GM04504 (cell line): ENCODE measurements at places on chromosomes 11 and 22.

GRCh38 chr11:68093565-68093964 is 27.6 kb downstream of the CHKA start:
- DNase-seq = no peak

GRCh38 chr22:24069721-24070120 is 58.6 kb downstream of the CABIN1 start:
- DNase-seq = no peak

DNA sequence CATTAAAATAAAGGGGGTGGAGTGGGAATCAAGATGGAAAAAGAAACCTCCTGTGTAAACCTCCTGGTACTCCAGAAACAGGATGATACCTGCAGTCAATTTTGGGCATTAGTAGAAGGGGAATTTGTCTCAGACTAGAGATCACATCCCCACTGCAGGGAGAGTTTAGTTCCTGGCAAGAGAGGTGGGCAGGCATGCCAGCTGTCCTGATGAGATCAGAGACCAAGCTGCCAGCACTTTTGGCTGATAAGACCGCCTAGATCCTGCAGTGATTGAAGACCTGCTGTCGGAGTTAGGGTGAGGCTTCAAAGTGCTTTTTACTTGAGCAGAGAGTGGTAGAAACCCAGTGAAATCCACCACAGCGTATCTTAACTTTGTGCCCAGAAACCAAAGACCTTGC is 29.7 kb upstream of the NELL1 start:
- DNase-seq = no peak

DNA sequence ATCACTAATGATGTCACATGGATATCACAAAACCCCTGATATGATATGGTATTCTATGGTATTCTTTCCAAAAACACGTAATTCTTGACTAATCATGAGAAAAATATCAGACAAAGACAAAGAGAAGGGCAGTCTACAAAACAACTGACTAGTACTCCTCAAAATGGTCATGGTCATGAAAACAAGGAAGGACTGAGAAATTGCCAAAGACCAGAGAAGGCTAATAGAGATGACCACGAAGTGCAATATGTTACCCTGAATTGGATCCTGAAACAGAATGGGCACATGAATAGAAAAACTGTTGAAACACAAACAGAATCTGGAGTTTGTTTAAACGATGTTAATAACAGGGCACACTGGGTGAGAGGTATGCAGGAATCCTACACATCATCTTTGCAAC is 10.2 kb downstream of the CKAP5 start:
- no peak for DNase-seq

GRCh38 chr11:35619855-35620640 is 1.8 kb downstream of the FJX1 start:
- DNase-seq = no peak

- no peak for DNase-seq
These were observed 34.6 kb downstream of the GGTLC2 start for GRCh38 chr22:22678970-22679369.

- DNase-seq = no peak
These were observed 18.6 kb downstream of the ASCC2 start for GRCh38 chr22:29819501-29819900.

DNA sequence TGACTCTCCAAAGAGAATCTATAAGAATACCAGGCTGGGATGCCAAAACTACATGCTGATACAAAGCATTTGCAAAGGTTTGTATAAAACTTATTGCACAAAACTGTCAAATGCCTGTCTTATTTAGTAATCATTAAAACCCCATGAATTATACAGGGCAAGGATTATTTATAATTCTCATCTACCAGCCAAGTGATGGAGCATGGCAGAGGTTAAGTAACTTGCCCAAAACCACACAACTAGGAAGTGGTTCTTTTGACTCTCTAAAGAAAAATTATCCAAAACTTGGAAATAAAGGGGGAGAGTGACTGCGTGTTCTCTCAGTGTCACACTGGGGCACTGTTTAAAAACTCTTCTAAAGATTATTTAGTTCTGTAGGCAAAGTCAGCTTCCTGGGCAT is 17.4 kb upstream of the CLMP start:
- no peak for DNase-seq

DNA sequence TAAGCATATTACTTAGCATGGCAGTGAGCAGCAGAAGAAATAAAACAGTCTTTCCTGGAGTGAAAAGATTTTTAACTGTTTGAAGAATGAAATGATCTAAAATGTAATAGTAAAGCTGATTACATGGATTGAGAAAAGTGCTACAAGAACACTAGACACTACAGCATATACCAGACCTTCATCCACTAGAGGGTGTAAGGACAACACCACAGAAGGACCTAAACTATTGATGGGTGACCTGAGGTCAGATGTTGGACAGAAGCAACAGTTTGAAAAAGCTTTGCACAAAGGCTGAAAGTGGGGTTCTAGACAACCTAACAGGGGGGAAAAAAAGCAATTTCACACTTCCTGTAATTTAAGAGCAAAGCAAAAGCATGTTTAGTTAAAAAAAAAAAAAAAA is 97.7 kb downstream of the RBFOX2 start:
- DNase-seq = peak; percentile 60

DNA sequence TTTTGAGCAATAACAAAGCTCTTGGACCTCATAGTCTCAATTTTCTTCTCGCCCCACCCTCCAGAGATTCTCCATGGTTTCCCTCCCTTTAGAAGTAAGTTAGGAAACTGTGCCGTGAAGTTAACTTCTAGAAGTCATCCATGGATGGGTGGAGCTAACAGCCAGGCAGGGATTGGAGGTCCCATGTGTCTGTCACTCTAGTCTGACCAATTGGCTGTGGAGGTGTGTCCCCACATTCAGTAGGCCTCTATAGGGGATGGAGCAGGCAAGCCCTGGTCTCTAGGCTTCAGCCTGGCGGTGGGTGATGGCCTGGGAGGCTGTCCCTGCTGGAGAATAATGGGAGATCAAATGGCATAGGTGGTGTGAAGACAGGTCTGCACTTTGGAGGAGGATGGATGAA is 50.7 kb downstream of the TP53I11 start:
- DNase-seq = no peak

DNA sequence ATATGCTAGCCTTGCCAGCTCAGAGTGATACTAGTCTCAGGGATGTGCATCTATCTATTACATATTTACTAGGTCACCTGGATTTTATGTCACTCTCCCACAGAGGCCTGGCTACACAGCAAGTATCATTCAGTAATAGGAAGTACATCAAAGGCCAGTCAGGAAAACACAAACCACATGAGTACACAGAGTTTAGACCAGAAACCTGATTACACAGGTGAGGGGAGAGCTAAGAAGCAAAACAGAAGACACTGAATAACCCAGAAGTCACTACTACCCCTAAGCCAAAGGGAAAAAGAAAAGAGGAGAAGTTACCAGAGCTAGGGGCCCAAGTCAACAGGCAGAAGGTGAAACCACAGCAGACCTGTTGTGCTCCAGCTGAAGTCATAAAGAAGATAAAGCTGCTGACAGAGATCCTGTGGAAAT is 13.3 kb downstream of the LPXN start:
- no peak for DNase-seq

GRCh38 chr11:80414181-80415165 is 973.6 kb upstream of the TENM4 start:
- DNase-seq = no peak

GRCh38 chr11:44942029-44942955 is 8.4 kb downstream of the TP53I11 start:
- DNase-seq = no peak

GRCh38 chr11:93783765-93784144 is 327 bp upstream of the MED17 start:
- no peak for DNase-seq

DNA sequence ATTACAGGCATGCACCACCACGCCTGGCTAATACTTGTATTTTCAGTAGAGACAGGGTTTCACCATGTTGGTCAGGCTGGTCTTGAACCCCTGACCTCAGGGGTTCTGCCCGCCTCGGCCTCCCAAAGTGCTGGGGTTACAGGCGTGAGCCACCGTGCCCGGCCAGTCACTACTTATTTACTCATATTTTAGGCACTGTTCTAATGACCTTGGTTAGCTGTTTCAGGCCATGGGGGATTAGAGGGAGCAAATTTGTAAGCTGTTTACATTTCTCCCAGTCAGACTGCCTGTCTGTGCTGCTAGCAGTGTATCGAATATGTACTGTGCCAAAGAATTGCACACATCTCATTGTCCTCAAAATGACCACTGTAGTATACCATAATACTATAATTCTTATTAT is 32.7 kb upstream of the PACSIN2 start:
- DNase-seq = no peak

- DNase-seq = peak; percentile 62
These were observed 50.8 kb downstream of the FBLN1 start for GRCh38 chr22:45553351-45554039.

- no peak for DNase-seq
These were observed 5.1 kb downstream of the MAPK12 start for GRCh38 chr22:50256258-50256862.

DNA sequence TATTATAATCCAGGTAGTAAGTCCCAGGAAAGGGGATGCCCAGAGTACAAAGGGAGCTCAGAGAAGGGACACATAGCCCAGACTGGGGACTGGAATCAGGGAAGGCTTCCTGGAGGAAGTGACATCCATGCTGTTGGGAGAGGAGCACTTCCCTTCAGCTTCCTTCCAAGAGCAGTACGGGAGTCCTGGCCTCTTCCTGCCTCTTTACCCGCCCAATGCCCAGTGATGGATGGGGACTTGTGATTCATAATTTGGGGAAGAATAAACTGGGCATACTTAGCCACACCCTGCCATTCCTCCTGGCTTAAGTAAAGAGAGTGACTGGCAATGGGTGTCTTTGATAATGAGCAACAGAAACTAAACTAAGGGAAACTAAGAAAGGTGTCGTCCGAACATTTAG is 11.5 kb downstream of the C11orf91 start:
- no peak for DNase-seq

DNA sequence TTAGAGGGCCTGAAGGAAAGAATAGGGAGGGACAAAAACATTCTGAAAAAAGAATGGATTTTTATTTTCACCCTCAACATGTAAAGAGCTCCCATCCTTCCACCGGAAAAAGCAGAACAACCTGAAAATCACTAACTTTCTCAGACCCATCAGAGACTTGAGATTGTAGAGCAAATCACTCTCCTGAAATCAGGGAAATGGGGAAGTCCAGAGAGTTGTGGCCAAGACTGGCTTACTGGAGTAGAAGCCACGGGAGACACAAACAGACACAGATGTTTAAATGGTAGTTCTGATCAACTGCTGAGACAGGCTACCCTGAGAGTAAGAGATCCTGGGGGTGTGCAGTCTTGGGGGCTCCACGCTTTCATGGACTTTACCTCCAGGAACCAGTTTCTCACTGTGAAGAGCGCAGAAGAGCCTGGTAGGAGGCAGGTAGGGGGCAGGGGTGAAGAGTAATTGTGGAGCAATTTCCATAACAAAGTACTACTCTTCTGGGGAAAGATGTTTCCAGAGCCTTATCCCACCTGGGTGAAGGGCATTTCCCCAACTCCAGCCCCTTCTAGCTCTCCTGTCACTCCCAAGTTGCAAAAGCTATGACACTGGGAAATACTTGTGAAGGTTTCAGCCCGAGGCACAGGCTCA is 47.1 kb downstream of the ASCL2 start:
- DNase-seq = no peak

- DNase-seq = no peak
These were observed 7.3 kb upstream of the ARAP1 start for GRCh38 chr11:72759468-72759985.

DNA sequence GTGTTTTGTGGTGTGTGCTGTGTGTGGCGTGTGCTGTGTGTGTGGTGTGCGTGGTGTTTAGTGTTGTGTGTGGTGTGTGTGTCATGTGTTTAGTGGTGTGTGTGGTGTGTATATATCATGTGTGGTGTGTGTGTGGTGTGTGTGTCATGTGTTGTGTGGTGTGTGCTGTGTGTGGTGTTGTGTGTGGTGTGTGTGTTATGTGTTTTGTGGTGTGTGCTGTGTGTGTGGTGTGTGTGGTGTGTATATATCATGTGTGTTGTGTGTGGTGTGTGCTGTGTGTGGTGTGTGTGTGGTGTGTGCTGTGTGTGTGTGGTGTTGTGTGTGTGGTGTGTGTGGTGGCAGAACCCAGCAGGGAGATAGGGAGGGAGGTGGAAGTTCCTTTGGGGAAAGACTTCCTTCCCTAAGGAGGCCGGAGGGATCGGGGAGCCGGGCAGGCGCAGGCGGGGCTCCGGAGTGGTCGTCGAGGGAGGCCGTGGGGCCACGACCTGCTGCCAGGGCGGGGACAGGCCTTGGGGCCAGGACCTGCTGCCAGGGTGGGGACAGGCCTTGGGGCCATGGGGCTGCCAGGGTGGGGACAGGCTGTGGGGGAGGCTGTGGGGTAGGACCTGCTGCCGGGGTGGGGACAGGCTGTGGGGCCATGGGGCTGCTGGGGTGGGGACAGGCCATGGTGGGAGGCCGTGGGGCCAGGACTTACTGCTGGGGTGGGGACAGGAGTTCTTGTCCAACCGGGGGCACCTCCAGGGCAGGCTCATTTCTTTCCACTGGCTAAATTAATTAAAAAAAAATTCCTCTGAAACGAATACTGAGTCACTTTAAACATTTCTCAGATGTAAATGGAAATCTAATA is 15.2 kb downstream of the PIM3 start:
- no peak for DNase-seq

DNA sequence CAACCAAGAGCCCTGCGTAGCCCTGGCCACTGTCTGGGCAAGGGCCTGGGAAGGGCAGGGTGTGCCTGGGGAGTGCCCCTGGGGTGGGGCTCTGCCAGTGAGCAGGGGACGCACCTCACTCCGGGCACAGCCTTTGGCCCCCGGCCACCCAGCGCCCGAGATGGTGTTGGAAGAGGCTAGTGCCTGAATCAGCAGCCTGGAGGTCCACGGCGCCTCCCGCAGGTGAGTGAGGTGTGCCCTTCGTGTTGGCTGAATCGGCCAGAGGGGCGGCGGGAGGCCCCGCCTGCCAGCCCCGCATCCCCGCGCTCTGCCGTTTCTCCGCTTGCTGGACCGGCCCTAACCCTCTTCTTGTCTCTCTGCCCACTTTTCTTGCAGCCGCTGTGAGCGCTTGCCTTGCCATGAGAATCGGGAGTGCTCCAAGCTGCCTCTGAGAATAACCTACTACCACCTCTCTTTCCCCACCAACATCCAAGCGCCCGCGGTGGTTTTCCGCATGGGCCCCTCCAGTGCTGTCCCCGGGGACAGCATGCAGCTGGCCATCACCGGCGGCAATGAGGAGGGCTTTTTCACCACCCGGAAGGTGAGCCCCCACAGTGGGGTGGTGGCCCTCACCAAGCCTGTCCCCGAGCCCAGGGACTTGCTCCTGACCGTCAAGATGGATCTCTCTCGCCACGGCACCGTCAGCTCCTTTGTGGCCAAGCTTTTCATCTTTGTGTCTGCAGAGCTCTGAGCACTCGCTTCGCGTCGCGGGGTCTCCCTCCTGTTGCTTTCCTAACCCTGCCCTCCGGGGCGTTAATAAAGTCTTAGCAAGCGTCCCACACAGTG is 60.1 kb downstream of the FBLN1 start:
- no peak for DNase-seq
